Stimulated activated CD4-positive, alpha-beta T cell treated with anti-CD3 and anti-CD28 coated beads, Interleukin-1b, Interleukin-23, amount 100 ng/mL, for 4 hours (primary cell): ENCODE measurements at places on chromosomes 2 and 18.

- DNase-seq: no peak
Measured at GRCh38 chr2:58089081-58089480, 42.5 kb downstream of the VRK2 start.

DNA sequence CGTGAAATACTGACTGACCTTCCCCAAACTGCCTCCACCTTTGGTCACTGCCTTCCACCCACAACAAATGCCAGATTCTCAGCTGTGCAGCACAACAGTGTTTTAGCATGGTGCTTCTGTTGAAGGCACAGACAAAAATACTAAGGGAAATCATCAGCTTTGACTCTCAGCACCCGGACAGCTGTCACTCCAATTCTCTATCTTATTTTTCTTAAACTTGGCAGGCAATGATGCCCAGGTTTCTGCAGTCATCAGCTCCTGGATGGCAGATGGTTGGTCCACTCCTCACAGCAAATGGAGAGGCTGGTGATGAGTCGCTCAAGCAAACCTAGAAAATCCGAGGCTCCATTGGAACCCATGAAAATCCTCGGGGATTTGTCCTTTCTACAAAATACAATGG lies 2.9 kb upstream of the FAM124B start:
- no peak for DNase-seq

GRCh38 chr2:215707608-215708007 lies 271.7 kb upstream of the FN1 start:
- no peak for DNase-seq

GRCh38 chr2:188969236-188969635 lies 4.9 kb upstream of the COL3A1 start:
- DNase-seq: no peak

- no peak for DNase-seq
Measured at GRCh38 chr2:168552450-168552856, 96.4 kb downstream of the CERS6 start.

- DNase-seq: no peak
Measured at GRCh38 chr2:191670787-191671186, 7.1 kb upstream of the NABP1 start.

DNA sequence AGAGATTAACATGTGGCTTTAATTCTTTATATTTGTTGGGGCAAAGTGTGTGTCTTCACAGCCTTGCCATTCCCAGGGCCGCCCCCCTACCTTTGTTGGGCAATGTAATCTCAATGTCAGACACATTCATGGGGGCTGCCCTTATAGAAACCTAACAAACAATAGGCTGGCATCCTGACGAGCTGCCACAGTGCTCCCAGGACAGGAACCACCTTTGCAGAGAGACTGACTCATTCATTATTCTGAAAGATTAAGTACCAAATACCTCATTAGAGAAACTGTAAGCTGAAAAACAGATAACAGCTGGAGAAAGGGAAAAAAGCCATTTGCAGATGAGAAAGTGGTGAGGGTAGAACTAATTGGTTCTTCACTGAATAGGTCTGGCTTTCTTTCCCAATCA lies 1587.5 kb upstream of the PIK3C3 start:
- DNase-seq: no peak

DNA sequence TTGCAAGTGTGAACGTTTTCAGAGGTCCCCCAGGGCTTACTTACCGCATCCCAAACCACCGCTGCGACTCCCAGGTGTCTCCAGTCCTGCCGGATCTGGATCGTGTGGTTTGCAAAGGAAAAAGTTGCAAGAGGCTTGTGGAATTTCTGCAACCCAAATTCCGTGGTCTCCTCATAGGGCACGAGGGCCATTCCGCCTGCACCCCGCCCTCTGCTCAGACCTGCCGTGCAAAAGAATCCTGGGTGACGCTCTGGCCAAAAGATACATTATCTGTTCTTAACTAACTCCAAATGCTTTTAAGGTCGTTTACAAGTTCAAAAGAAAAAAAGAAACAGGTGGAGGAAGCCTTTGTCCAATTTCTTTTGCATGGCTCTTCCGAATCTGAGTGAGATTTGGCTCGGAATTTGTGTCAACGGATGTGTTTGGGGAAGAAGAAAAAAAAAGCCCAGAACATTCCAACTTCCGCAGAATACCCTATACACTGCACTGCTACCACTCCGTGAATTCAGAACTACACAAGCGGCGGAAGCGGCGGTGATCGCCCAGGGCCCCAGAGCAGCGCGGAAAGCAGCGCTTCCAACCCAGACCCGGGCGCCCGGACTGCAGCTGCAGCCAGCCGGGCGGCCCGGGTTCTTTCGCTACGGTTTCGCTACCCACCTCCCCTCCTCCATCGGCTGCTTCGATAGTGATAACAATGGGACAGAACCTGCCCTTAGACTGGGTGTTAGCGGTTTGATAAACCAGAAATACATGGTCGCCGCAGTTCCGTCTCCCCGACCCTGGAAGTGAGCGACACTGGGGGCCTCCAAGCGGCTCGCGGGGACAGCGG lies 795 bp downstream of the METTL21A start:
- DNase-seq: peak; percentile 61

DNA sequence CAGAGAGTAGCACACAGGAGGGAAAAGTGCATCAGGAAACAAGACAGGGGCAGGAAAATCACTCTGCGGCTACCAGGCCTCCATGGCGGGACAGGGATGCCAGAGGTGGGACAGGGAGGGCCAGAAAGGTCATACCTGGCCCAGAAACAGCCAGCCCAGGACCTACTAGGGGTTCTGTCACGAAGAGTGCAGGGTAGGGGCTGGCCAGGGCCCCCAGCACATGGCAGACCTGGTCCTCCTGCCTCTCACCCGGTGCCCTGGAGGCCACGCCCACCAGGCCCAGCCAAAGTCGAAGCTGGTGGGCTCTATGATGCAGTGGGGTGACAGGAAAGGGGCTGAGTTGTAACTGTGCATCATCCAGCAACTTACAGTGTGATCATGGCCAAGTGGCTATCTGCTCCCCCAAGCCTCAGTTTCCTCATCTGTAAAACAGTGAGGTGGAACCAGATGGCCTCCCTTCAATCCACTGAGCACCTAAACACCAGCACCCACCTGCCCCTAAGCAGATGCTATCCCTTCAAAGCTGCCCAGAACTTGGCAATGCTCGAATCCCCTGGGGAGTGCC lies 10.6 kb downstream of the CYP26B1 start:
- DNase-seq: no peak
